ENCODE measurements at places on chromosomes 7 and 10.

GRCh38 chr10:111303887-111304286 lies 227.1 kb downstream of the ADRA2A start:
- DNase-seq = no peak

DNA sequence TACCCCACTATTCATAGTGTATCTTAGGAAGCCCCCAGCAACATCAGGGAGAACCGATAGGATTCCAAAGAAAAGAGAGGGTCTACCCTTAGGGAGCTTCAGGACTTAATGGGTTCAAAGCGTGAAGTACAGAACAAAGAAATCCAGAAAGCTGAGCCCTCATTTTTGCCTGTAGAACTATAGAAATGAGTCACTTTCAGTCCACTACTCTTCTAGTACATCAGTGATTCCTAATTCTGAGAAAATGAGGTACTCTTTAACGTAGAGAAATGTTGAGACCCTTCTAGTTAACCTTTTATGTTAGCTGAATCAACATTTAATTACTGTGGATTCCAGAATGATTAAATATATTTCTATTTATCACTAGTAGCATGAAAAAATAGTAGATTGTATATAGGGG lies 1.8 kb downstream of the TDRD1 start:
- no peak for DNase-seq

GRCh38 chr10:128875956-128876736 lies 590.9 kb upstream of the MGMT start:
- DNase-seq = no peak

GRCh38 chr10:35042783-35043182 lies 47.4 kb downstream of the CUL2 start:
- no peak for DNase-seq

DNA sequence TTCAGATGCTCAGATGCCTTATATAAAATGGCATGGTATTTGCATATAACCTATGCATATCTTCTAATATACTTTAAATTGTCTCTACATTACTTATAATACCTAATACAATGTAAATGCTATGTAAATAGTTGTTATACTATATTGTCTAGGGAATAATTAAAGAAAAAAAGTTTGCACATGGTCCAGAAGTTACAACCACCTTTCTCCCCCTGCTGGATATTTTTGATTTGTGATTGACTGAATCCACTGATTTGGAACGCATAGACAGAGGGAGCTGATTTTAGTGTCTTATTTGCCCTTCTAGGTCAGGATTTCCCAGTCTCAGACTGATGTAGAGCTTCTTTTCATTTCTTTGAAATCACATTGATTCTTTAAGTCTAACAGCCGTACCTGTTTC lies 31.8 kb downstream of the MDFIC start:
- DNase-seq = no peak

DNA sequence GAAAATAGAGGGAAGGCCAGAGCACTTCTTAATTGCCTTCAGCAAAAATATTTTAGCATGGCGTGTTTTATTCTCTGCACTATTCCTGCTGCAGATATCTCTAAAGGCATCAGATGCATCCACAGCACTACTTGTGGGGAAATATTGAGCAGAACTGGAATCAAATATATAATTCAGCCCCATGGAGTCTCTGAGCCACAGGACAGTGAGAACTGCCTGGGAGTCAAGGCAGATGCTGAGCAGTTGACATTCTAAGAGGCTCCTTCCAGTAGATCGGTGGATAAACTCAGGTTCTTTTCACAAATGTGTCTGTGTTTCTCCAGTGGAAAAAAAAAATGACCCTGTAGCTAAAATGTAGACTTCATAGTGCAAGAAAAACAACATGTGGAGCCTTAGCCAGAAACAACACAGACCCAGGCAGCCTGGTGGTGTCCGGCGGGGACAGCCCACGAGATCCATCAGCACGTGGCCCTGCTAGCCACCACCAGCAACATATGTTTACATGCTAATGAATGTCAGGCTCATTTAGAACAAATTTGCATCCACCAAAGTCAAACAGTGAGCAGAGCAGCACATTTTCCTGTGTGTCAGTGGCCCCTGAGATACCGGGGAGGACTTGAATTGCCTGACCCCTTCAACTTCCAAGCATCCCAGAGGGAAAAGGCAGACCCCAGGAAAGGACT lies 123.3 kb upstream of the PFKP start:
- no peak for DNase-seq

GRCh38 chr10:20897146-20897825 lies at the start of gene NEBL:
Gene NEBL, minus strand, starts transcription at chr10:20897311. Its CDS starts 106 bp downstream, at chr10:20897205.
- no peak for DNase-seq

GRCh38 chr10:21702633-21703111 lies 168.6 kb downstream of the MLLT10 start:
- no peak for DNase-seq

GRCh38 chr10:118543714-118544400 lies 51.6 kb downstream of the PRLHR start:
- no peak for DNase-seq

DNA sequence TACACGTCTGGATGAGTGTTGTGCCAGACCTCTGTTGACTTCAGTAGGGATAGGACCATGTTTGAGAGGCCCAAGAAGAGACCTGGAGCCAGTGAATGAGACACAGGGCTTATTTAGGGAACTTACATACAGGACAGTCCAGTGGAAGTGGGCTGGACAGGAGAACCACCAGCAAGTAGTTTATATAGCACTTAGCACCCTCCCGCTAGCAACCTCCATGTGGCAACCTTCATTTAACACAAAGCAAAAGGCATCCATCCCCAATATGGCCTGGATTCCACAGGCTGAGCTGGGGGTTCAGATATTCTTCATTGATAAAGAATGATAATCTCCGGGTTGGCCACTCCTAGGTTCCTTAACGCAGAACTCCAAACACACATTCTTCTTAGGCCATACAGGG lies 93.7 kb downstream of the TRIM24 start:
- DNase-seq = no peak

DNA sequence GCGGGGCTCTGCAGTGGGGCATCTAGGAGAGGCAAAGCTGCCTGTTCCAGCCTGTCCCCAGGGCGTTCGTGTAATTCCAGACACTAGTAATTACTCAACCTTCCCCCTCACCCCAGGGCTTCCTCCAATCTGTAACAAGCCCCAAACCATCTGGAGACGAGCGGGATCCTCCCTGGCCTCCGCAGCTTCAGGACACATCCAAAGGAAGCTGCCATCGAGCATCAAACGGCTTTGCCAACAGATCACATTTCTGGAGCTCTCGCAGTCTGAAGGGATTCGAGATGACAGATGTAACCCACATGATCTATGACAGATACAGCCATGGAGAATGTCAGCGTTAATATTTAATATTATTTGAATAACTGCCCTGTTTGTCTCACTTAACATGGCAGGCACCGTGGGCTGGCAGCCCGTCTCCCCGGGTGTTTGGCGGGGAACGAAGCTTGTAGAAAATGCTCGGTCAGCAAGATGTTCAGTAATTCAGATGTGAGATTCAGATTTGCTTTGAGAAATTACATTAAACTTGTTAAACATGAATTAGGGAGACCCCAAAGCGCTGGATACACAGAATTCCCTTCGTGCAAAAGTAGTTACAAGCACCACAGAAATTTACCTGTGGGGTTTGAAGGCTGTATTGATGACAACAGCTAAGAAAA lies 108.5 kb upstream of the C7orf33 start:
- no peak for DNase-seq

DNA sequence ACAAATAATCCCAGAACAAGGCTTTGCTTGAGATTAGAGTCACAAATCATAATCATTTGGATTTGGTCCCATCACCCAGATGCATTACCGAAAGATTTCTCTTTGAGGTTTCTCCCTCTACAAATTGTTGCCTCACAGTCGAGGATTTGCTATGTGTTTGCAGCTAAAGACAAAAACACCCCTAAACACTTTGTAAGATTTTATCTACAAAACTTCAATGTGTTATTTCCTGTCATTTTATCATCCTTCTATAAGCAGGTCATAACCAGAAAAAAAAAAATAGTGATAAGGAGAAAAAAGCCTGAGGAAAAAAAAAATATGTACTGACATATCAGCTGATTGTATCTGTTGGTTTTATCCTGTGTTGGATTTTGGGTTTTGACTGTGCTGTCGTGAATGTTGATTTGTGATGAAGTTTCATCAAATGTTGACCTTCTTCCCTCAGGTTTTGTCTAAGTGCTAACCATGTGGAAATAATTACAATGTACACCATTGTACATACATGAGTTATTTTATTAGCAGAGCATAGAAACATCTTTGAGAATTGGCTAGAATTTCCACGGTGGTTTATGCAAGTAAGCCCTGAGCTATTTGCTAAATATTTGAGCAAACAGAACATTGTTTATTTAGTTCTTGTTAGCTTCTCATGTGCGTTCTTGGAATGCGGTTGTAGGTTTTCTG lies 274.4 kb downstream of the NEBL start:
- DNase-seq = no peak

- no peak for DNase-seq
Measured at GRCh38 chr7:31695859-31696614, 9.0 kb downstream of the PPP1R17 start.

DNA sequence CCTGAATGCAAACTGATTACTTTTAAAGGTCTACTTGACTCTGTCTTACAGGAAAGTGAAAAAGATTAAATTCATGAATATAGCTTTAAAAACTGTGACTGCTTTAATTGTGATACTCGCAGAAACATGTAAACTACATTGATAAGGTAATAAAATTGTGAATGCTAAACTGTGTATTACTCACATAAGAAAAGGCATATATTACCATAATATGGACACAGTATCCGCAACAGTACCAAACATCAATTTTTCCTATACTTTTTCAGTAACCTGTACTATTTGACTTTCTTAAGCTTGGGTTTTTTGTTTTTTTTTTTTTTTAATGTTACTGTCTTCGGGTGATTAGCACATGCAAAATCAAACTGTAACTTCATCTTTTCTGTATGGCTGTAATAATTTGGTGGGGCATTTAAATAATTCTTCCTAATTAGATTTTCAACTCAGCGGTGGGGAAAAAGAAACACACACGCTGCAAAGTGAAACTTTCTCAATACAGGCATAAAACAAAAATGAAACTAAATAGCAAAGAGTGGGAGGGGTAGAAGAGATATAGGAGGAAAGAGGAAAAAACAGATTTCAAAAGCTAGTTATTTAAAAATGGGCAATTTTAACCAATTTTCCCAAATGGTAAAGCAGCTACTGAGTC lies 23.2 kb downstream of the NT5C3A start:
- DNase-seq = no peak

DNA sequence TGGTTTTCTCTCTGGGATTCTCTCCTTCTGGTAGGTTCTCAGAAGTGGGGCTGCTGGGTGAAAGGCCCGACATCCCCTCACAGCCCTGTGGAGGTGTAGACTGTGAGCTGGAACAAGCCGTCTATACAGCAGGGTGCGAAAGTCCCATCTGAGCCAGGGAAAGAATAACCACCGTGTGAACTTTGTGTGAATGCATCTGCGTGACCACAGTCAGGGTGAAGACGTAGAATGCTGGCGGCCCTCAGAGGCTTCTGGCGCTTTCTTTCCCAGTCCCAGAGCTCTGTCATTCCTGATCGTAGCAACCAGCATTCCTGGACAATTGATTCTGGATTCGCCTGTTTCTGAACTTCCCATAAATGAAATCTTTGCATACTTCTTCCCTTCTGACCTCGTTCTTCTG lies 30.0 kb downstream of the ELFN1 start:
- no peak for DNase-seq

DNA sequence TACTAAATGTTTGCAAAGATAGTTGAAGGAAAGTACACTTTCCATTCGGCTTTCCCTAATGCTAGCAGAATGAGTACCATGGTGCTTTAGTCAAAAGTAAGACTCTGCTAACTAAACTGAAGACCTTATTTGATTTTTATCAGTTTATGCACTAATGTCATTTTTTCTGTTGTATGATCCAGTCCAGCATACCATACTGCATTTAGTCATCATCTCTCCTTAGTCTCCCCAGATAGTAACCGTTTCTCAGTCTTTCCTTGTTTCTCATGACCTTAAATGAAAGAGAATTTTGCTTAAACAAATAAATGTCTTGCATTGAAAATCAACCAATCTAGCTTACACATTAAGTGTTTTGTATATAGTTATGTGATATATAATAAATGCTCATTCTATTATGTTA lies 529.5 kb upstream of the SEMA3D start:
- DNase-seq = no peak

- DNase-seq = no peak
Measured at GRCh38 chr10:44471410-44471809, 86.5 kb upstream of the CXCL12 start.

GRCh38 chr10:59771162-59771807 lies 18.0 kb upstream of the MRLN start:
- DNase-seq = no peak

GRCh38 chr7:148967032-148967372 lies 61.3 kb downstream of the PDIA4 start:
- DNase-seq = no peak

DNA sequence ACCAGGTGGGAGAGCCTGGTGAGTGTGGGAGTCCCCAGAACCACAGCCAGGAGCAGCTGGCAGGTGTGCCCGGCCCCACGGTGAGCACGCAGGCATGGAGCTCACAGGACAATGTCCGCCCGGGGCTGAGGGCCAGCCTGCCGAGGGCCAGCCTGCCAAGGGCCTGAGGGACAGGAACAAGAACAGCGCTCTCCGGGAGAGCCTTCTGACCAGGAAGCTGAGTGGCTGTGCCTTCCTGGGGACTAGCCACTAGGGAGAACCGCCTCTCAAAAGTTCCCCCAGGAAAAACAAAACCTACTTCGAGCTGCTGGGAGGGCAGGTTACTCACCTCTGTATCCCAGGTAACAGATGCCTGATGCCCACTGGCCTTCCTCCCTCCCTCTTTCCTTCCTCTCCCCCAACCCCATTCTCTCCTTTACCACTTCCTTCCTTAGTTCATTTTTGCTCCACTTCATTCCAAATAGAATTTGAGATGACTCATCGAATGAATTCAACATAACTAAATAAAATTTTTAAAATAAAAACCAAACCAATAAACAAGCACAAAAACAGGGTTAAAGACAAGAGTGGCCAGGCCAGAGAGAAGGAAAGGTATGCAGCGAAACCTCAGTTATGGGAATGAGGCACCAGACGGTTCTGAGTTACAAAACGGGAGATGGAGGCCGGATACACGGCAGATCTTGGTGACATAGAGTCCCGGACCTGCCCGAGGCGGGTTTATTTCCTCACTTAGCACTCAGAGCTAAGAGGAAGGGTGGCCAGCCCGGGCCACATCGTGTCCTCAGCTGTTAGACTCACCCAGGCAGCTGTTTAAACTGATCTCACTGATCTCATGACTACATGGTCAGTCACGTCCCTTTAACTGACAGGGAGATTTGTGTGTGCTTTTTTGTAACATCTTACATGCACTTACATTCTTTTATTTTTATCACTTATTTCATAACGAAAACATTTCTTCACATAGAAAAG lies 128.5 kb downstream of the TNS3 start:
- no peak for DNase-seq

GRCh38 chr10:133388236-133388972 lies 5.6 kb upstream of the MTG1 start:
- no peak for DNase-seq

GRCh38 chr7:35691366-35691765 lies 3.6 kb downstream of the HERPUD2 start:
- no peak for DNase-seq

DNA sequence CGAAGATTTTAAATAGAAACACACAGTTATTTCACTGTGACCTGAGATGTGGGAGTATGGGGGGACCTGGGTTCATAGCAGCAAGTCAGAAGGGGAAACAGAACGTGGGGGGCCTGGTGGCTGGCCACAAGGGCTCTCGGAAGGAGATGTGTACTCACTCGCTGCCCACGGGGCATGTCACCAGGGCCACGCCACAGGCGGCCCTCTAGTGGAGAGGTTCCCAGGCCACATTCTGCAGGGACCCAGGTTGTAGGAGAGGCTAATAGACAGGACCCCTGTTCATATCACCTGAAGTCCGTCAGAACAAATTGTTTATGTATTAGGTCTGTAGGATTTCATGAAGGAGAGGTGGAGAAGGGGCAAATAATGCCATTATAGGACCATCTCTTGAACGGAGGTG lies 25.1 kb upstream of the SVOPL start:
- no peak for DNase-seq
